ENCODE measurements at places on chromosomes 4 and X.

DNA sequence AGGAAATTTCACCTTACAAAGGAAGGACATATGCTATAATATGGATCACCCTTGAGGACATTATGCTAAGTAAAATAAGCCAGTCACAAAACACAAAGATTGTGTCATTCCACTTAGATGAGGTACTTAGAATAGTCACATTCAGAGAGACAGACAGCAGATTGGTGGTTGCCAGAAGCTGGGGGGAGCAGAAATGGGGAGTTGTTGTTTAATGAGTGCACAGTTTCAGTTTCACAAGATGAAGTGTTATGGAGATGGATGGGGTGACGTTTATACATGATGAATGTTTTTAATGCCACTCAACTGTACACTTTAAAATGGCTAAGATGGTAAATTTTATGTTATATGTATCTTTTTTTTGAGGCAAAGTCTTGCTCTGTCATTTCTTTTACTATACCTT lies 14.8 kb upstream of the SPON2 start:
- no peak for DNase-seq

DNA sequence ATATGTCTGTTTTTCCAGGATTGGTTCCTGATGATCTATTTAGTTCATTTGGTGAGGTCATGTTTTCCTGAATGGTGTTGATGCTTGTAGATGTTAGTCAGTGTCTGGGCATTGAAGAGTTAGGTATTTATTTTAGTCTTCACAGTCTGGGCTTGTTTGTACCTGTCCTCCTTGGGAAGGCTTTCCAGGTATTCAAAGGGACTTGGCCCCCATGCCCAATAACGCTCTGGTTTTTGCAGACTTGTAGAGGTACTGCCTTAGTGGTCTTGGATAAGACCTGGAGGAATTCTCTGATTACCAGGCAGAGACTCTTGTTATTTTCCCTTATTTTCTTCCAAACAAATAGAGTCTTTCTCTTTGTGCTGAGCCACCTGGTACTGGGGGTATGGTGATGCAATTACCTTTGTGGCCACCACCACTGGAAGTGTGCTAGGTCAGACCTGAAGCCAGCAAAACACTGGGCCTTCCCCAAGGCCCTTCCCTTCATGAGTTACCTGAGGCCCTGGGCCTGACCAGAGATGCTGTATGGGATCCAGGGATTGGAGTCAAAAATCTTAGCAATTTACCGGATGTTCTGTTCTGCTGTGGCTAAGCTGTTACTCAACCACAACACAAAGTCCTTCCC lies 63.3 kb upstream of the RXFP1 start:
- DNase-seq, result no peak

GRCh38 chrX:109472939-109473735 lies 8.7 kb downstream of the GUCY2F start:
- DNase-seq, result no peak

GRCh38 chr4:155025762-155026457 lies 182.5 kb upstream of the NPY2R start:
- no peak for DNase-seq

- DNase-seq, result no peak
Measured at GRCh38 chr4:152385551-152385950, 150.3 kb downstream of the FBXW7 start.

- DNase-seq, result no peak
Measured at GRCh38 chr4:36243355-36244256, 708 bp downstream of the ARAP2 start.

DNA sequence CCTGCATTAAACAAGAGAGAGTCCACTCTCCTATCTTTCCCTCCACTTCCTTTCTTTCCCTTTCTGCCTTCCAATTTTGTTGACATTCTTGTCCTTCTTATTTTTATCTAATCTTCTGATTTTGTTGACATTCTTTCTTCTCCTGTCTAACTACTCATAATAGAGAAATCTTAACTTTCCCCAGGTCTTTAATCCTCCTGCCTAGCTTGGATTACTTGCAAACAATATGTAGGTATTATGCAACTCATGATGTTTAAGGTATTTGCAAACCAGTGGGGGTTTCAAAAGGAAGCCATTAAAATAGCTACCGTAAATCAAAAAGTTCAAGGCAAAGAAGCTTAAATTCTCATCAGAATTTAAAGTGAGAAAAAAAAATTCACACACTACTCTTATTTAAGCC lies 53.9 kb downstream of the PROM1 start:
- DNase-seq, result no peak

DNA sequence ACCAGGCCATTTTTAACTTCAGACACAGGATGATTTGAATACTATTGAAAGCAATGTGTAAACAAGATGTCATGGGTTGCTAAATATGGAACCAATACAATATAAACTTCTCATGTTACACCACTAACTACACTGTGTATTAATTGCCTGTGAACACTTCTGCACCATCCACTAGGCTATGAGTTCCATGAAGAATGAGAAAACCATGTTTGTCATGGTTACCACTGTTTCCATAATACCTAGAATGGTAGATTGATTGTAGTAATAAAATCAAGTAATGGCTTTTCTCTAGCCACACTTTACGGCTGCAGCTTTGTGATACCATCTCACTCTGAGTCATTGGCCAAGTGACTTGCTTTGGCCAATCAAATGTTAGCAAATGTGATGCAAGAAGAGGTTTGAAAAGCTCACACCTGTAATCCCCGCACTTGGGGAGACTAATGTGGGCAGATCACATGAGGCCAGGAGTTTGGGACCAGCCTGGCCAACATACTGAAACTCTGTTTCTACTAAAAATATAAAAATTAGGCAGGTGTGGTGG lies 19.9 kb upstream of the CYBB start:
- DNase-seq, result no peak

GRCh38 chr4:55868581-55869090 lies 15.2 kb downstream of the EXOC1 start:
- no peak for DNase-seq
